ENCODE measurements at places on chromosomes 1 and 21.

GRCh38 chr21:39720126-39720778 is 24.7 kb upstream of the IGSF5 start:
- DNase-seq: no peak

DNA sequence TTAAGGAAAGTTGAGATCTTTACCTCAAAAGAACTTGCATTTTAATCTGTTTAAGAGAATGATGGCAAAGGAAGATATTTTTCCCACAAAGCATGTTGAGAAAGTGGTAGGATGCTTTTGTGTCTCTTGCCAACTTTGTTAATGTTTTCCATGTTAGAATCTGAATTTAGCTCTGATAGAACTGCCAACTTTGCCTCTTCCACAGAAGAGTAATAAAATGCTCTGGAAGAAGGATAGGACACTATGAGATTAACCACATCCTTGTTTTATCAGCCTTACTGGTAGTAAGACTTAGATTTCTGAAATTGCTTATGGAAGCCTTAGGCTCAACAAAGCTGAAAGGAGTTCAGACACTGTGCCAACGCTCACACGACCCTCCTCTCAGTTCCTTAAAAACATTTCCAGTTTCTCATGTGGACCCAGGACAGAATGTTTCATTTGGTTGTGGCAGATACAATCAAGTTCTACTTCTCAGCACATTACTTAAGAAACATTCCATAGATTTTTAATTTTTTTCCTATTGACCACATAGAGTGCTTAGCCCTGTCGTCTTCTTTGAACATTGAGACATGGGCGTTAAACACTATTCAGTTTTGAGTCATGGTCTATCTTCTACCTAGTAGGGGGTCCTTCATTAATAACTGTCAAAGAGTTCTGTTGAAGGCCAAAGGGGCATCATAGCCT is 59.0 kb downstream of the MTR start:
- DNase-seq: no peak

- DNase-seq: no peak
These were observed 45.2 kb downstream of the H3-3A start for GRCh38 chr1:226107471-226108460.

DNA sequence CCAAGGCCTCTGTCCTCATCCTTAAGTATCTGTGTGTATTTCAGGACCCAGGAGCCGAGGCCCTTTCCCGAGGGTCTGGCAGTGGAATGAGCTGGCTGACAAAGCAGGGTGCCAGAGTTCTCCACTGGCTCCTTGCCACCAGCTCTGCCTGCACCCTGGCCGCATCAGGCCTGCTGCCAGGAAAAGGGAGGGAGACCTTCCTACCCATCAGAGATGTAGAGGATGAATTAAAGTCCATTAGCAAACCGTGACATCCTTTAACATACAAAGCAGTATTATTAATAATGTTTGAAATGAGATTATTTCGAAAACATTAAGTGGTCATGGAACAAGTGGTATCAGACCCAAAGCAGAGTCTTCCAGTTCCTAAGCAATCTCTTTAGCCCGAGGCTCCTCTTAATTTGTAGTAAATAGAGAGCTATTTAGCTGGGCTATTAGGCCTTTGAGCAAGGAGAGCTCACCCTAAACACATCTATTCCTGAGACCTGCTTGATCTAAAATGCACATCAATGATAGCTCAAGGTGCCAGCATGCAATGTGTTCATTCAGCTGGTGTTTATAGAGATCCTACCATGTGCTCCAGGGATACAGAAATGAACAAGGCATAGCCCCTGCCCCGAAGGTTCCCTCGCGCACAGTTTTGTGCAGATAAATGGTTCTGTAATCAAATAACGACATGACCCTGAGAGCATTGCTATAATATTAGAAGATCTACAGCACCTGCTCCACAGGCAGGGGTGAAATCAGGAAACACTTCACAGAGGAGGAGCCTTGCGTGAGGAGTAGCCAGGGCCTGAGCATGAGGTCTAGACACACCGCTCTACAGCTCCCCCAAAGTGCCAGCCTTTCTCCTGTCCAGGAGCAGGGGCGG is 44.0 kb downstream of the FAM163A start:
- no peak for DNase-seq

GRCh38 chr1:88763649-88764406 is 79.8 kb downstream of the PKN2 start:
- no peak for DNase-seq

- no peak for DNase-seq
These were observed 228.4 kb upstream of the DMRTA2 start for GRCh38 chr1:50651476-50652263.

DNA sequence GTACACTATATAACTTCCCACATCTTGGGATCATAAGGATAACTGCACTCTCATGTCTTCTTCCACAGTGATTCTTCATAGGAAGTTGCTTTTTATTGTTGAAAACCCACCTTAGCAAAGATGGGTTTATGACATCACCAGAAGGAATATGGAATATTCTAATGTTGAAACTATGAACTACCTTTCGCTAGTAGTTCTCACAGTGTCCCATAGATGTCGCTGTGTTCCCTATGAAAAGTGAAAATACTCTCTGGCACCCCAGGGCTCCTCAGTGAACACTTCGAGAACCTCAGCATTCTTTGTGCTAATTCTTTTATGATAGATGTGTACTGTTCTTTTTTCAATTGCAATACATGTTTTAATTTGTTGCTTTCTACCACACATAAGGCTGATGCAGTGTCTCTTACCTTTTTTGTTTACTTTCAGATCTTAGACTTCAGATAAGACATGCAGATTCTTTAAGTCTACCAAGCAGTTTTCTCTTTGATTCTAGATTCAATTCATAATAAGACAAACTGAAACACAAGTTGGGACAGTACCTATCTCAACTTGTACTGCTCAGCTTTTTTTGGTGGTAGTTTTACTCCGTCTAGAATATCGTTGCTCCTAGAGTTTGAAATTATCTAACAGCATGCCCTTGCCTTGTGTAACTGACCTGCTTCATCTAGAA is 90.8 kb downstream of the GTF2B start:
- DNase-seq: no peak

DNA sequence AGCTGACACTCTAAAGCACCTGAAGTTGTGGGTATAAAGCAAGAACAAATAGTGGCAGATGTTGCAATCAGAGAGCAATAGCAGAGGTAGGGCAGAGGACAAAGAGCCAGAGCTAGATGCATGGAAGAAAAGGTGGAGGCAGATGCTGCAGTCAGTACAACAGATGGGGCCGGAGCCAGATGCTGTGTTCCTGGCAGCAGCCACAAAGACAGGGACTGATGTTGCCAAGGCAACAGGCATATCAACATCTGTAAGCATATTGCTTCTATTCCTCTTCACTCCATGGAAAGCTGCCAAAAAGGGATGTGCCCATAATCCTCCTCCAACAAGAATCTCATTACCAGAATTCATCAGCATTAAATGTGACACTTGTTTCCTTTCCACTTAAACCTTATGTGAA is 108.0 kb downstream of the TNNI3K start:
- peak; percentile 57 for DNase-seq

- DNase-seq: no peak
These were observed 300.7 kb upstream of the RGS18 start for GRCh38 chr1:191857600-191857999.

DNA sequence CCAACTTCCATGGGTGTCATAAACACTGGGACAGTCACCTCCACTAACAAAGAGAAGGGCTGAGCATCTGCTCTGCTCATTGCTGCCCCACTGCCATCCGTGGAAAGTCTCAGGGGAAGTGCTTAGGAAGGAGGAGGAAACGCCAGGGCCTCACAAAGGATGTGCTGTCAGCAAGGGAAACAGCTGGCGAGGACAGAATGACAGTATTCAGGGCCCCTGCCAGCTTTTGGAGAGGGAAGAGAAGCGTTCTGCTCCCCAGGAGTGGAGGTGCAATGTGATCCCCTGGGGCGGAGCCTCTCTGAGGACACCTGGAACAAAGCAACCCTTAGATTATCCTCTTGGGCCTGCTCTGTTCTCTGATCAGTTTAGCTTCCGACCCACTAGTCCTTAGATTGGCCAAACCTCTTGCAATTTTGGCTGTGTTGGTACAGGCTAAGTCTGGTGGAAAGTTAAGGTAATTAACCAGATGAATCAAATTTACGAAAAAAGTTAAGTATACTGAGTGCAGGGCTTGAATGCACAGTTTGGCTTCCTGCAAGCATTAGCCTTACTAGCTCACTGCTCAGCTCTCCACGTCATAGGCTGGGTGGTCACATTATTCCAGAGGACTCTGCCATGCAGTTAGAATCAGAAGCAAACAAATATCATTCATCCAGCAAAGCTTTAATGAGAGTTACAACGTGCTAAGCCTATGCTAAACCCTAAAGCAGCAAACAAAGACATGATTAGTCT is 170.2 kb upstream of the NFIA start:
- no peak for DNase-seq

DNA sequence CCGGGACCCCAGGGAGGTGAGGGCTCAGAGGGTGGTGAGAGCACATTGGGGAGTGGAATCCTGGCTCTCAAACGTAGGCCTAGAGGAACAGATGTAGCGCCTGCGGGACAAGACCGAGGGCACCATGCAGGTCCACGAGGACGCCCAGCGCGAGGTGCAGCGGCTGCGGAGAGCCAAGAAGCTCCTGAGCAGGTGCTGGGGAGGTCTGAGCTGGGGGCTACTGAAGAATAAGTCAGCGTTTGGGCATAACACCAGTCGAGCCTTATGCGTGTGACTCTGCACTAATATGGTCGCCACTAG is 2.6 kb upstream of the NBPF3 start:
- no peak for DNase-seq

DNA sequence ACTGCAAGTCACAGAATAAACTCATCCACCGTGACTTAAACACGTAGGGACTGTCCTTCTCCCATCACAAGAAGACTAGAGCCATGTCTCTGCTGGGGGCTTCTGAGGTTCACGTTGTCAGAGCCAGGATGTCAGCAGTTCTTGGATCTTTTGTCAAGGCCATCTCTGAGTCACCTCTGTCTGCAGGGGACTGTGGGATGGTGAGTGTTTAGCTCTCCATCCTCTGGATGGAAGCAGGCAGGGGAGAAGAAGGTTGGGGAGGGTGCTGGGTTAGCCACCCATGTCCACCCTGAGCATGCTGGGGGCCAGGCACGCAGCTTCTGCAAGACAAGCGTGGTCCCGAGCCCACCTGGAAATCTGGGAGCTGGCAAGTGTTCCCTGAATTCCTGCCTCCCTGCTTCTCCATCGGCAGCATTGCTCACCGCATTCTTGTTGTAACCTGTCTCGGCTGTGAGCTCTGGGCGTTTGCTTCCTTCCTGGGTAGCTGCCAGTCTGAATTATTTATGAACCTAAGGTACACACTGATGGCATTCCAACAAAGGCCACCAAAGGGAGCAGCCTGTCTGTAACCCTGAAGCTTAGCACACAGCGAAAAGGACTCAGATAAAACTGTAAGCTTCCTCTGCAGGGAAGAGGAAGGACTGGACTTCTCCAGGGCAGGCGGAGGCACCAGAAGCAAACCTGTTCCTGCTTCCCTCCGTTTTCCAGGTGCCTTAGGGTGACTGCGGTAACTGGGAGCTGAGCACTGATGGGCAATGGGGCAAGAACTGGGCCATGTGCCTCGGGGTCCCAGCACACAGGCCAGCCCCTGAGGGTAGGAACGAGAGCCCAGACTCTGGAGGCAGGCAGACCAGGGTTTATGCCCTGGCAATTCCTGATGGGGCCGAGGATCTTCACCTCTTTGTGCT is 88.6 kb downstream of the RIPK4 start:
- no peak for DNase-seq

GRCh38 chr1:184919892-184920291 is 54.4 kb downstream of the NIBAN1 start:
- no peak for DNase-seq

GRCh38 chr21:42117967-42118780 is 47.1 kb downstream of the UMODL1 start:
- no peak for DNase-seq

DNA sequence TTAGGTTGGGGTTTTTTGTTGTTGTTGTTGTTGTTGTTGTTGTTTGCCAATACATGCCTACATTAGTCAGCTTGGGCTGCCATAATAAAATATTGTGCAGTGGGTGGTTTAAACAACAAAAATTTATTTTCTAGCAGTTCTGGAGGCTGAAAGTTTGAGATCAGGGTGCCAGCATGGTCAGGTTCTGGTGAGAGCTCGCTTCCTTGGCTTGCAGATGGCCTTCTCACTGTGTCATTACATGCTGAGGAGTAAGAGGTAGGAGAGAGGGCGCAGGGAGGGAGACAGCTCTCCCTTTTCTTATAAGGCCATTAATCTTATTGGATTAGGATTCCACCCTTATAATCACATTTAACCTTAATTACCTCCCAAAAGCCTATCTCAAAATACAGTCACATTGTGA is 52.7 kb downstream of the DIRAS3 start:
- no peak for DNase-seq

GRCh38 chr1:178659789-178660208 is 65.2 kb upstream of the RALGPS2 start:
- no peak for DNase-seq

GRCh38 chr1:70805641-70806040 is 242.0 kb downstream of the PTGER3 start:
- DNase-seq: no peak

DNA sequence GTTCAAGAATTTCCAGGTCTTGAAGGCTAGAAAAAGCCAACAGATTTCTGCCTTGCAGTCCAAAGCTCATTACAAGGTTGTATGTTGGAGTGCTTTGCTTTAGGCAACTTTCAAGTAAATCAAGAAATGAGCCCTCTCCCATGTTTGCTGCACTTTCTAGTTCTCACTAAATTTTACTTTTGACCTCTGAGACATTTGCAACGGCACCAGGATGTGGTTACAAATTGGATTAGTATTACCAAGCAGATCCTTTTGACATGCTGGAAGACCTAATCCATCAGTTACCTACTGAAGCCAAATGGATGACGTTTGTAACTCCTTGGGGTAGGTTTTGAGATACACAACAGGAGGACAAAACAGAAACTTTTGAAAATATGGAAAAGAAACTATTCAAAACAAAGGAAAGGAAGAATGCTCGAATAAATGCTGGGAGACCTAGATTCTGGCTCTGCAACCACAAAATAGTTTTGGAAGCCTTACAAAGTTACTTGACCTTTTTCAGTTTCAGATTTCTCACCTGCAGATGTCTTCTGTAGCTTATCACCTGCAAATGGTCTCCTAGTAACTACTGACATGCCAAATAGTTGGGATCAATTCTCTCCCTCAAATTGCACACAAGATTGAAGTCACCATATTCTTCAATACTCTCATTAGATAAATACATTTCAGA is 251.7 kb upstream of the ADGRL2 start:
- DNase-seq: no peak

DNA sequence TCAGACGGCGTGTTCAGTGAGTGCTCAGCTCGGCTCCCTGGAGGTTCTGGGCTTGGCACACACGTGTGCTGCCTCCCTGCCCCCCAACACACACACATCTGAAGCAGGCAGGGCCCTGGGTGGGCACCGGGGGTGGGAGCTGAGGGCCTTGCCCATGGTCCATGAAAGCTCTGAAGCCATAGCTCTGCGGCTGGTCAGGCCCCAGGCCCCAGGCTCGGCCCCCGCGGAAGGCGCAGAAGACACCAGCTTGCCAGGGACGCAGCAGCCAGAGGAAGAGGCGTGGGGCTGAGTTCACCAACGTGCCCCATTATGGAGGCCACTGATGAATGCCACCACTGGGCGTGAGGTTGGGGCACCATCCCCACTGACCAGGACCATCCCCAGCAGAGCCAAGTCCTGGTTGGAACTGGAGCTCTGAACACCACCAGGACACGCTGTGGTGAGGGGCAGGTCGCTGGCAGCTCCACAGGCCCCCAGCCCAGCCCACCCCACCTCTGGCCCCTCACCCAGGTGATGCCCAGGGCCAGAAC is 4.2 kb downstream of the AURKAIP1 start:
- DNase-seq: no peak
